ENCODE measurements at places on chromosomes 5 and 9.

DNA sequence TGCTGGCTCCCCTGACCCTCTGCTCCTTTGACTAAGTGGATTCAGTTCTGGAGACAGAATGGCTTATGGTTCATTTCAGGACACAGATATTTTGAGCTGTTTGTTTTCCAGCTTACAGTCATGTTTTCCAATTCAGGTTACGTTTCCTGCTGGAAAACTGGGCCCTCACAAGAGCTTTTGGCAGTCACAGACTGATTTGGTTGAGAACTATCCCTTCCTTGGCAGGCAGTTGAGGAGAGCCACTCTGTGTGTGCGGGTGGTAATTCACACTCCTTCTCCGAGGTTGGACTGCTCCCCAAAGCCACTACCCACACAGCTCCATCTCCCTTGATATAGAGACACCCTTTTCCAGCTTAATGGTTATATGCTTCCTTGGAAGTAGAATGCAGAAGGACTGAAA, 534.5 kb downstream of the TMEM38B start:
- DNase-seq, result no peak

- DNase-seq, result no peak
Measured at GRCh38 chr5:43203373-43203772, 11.3 kb downstream of the NIM1K start.

DNA sequence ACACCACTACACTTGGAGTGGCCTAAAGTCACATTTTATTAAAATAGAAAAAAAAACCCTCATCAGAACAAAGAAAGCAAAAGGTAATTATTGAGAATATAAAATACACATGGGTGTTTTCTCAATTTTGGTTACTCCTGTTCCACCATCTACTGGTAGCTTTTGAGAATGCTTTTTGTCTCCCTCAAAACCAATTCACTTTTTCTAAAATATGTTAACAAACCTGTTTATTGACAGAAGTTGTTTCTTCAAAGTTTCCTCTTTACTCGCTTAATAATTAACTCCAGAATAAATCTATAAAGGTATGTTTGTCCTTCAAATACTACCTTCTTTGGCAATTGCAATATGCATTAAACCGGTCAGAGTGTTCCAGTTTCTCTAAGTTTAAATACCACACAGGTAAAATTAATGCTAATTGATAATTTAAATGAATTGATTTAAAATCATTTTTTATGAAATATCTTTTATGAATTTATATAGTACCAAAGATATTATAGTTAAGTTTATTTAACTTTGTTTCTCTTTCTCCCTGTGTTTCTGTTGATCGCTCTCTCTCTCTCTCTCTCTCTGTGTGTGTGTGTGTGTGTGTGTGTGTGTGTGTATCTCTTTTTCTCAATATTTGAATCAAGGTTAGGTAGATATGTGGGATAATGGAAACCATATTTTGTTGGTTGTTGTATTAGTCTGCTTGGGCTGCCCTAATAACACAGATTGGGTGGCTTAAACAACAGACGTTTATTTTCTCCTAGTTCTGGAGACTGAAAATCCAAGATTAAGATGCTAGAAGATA, 487.4 kb downstream of the PRDM9 start:
- no peak for DNase-seq

DNA sequence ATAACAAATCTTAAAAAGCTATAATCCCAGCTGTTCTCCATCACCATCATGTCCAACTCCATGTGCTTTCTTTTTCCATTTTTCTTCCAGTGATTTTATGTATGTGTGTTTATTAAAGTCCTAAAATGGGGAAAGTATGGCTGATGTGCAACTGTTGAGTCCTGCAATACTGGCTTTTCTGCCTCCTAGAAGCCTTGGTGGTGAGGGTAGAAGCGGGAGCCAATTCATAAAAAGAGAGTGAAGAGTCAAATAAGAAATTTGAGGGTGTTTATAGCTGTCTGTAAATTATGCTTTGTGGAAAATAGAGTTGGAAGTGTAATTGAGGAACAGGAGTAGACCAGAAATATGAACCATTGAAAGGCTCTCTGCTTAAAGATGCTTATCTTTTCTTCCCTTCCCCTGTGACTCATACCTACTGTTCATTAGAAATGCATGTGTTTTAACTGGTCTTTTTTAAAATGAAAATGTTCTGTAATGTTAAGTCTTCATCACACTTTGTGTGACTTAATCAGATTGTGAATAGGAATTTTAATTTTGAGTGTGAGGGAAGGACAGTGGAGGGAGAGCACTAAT, 80.1 kb downstream of the ZCCHC7 start:
- no peak for DNase-seq

DNA sequence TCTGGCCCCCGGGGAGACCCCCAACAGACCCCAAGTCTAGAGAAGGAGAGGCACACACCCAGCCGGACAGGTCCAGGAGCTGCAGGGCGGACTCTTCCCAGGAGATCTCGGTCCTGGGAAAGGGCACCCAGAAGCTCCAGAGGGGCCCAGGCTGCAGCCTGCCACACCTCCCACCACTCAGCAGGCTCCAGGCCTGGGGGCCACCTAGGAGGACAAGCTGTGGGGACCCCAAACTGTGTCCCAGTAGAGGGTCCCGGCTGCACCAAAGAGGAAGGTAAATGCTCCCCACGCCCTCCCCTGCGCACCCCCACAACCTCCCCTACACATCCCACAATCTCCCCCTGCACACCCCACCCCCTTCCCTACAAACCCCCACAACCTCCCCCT, 48.5 kb downstream of the PLEKHG4B start:
- DNase-seq, result no peak

DNA sequence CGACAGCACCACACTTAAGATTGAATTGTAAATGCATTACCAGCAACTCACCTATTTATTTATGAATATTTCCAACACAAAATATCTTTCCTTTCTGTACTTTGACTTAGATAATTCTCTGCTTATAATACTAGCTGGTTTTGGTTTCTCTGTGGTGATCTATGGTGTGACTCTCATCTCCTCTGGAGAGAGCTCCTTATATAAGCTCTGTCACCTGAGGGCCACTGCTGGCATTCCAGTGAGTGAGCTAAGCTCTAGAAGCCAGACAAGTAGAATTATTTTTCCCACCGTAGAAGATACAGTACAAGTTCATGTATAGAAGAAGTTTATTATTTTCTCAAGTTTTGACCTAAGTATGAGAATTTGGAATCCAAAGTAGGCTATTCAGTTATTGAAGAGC, 111.5 kb downstream of the CDC42SE2 start:
- no peak for DNase-seq

DNA sequence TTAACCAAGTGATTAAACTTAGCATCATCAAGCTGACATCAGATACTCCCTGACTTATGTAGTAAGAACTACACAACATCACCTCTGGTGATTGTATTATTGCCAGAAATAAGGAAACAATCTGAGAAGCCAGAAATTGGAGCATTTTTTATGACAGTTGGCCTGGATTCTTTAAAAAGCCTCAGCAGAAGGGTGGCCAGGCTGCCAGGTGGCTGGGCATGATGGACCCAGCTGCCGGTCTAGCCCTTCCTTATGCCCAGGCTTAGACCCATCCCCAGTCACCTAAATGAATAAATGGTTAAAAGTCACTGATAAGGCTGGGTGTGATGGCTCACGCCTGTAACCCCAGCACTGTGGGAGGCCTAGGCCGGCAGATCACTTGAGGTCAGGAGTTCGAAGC, 12.8 kb downstream of the OR1K1 start:
- no peak for DNase-seq

- no peak for DNase-seq
Measured at GRCh38 chr9:14824481-14824880, 85.7 kb downstream of the FREM1 start.

- DNase-seq, result no peak
Measured at GRCh38 chr5:172533399-172534228, 79.3 kb upstream of the SH3PXD2B start.

GRCh38 chr5:56412601-56413379, 179.7 kb upstream of the ANKRD55 start:
- DNase-seq, result no peak

- DNase-seq, result no peak
Measured at GRCh38 chr9:95120781-95121370, 196.6 kb downstream of the FANCC start.

GRCh38 chr9:127852829-127853228, 1.6 kb downstream of the ENG start:
- DNase-seq, result no peak
